ENCODE measurements at places on chromosomes 1 and 21.

- DNase-seq = no peak
Measured at GRCh38 chr1:38941093-38941492, 537 bp downstream of the RHBDL2 start.

DNA sequence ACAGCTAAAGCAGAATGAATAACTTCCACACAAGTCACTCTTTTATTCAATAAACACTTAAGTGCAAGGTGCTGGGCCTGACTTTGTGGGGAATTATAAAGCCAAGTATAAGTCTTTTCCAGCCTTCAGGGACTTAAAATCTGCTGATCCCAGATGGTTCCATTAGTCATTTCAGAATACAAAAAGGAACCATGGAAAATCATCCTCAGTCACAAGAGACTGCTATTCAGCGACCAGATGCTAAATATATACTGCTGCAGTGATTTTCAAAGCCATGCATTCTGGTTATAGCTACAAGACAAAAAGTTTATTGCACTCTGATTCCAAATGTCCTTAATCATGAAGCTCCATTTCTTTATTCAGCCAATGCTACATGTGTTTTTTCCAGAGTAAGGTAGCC, 25.7 kb downstream of the GLMN start:
- no peak for DNase-seq

GRCh38 chr1:63877021-63877767, 103.4 kb downstream of the ROR1 start:
- no peak for DNase-seq

GRCh38 chr1:39835935-39836594, 47.2 kb downstream of the TRIT1 start:
- DNase-seq = no peak

- no peak for DNase-seq
Measured at GRCh38 chr1:2472561-2473177, 3.4 kb upstream of the PLCH2 start.

GRCh38 chr1:41243079-41243385, 926 bp upstream of the SCMH1 start:
- no peak for DNase-seq

GRCh38 chr1:223264983-223265908, 98.7 kb downstream of the SUSD4 start:
- DNase-seq = no peak

- DNase-seq = no peak
Measured at GRCh38 chr1:39732730-39733129, 6.0 kb upstream of the PPIE start.

DNA sequence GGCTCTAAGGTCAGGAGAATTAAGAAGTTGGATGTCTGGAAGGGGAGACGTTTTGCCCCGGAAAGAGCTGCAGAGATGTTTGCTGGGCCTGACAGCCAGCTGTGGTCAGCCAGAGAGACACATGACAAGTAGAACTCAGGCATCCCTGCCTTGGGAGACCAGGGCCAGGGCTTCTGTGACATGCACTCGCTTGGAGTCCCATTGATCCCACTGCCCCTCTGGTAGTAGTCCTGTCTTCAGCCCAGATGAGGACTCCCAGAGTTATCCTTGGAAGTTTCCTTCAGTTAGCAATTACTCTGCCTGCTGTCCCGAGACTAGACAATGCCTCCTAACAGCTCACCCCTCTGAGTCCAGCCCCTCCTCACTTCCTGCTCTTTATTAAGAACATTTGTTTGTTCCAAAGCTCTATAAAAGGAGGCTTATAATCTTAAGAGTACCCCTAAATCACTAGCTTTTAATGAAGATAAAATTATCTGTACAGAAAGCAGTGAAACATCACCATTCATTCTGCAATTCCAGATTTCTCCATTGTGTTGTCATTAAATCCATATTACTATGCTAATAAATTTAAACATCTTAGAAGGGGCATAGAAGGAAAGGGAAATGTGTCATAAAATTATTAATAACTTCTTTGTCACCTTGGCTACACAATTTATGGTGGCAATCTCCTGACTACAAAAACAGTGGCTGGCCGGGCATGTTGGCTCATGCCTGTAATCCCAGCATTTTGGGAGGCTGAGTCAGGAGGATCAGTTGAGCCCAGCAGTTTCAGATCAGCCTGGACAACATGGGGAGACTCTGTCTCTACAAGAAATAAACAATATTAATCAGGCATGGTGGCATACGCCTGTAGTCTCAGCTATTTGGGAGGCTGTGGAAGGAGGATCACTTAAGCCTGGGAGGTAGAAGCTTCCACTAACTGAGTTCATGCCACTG, 94.2 kb downstream of the KCNK1 start:
- no peak for DNase-seq

DNA sequence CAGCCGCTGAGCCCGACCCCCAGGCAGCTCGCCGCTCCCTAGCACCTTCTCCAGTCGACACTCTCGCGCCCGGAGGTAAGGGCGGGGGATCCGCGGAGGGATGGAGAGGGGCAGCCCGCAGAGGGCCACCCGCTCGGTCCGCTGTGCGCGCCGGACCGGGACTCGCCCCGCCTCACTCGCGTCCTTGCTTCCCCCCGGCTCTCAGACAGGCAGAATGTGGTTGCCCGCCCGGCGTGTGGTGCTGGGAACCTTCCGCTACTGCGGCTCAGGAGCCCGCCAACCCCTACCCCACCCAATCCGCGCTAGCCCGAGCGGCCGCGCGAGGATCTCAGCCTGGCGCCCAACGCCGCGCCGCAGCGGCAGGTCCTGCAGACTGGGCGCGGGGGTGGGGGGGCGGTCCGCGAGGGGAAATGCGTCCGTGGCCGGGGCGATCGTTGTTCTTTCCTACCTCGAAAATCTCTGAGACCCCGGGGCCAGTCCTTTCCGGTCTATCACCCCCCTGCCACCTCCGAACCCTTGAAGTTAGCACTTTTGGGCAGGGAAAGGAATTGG, 404 bp downstream of the LRRC8C start:
- peak; percentile 64 for DNase-seq

DNA sequence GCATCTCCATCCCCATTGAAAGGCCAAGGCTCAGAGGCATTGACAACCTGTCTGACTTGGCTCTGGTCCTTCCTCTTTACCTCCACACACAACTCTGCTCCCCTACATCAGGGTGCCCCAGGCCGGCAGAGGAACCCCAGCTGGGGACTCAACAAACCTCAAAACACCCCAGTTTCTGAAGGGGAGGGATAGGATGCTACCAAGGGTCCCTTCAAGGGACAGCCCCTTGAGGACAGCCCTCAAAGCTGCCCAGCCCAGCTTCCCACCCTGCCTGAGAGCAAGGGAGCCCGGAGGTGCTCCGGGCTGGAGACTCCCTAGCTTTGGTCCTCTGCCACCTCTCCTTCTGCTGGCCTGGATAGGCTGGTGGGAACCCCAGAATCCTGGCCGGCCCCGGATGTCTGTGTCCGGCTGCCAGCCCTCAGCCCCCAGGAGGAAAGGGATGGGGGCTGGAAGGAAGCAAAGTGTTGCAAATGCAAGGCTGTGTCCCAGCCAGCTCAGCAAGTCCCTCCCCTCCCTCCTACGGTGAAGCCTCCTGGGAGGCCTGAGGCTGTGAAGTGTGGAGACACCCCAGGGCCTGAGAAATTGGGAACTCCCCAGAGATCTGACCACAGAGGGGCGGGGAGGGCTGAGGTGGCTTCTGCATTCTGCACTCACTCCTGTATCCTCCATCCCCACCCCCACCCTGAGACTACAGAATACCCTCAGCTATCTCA, 1.1 kb upstream of the MARCKSL1 start:
- DNase-seq = peak; percentile 39

- no peak for DNase-seq
Measured at GRCh38 chr1:156693848-156694689, 11.3 kb downstream of the CRABP2 start.

GRCh38 chr1:93571623-93572310, 109.9 kb downstream of the BCAR3 start:
- DNase-seq = no peak

- DNase-seq = no peak
Measured at GRCh38 chr1:3504822-3505153, 50.3 kb downstream of the ARHGEF16 start.

DNA sequence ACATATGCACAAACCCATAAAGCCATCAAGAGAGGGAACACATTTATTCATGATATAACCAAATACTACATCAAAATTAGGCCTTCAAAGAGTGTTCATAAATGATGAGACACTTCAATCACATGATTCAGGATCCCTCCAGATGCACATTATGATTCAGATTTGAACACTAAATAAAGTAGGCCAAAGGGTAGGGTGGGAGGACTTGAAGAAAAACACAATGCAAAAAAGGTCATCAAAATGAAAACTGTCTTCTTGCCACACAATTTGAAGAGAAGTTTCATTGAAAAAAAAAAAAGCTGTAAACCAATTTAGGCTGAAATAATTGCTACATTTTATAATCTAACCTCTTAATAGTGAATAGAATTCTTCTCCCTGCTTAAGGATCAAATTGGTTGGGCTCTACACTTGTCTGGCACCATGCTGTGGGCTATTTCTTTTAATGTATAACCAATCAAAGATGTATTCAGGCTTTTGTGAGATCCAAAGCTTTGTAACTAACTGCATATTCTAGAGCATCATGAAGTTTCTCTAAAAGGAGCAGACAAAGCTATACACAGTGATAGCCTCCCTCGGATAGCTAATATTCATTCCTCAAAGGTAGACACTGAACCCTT, 58.1 kb downstream of the ZSWIM5 start:
- no peak for DNase-seq

DNA sequence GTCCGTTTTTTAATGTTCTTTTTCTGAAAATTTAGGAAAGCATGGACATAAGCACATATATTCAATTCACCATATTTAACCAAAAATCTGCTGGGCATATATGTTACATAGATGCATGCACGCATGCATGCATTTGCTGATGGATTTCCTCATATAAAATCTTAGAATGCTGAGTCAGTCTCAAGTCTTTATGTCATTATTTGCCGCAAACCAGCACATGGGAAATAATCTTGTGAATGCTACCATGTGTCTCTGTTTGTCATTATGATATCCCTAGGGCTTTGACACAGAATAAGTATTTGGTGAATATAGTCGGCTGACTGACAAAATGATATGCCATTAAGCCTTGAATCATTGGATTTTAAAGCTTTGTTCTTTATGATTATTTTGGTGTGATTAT, 776.5 kb downstream of the KCNT2 start:
- DNase-seq = no peak

DNA sequence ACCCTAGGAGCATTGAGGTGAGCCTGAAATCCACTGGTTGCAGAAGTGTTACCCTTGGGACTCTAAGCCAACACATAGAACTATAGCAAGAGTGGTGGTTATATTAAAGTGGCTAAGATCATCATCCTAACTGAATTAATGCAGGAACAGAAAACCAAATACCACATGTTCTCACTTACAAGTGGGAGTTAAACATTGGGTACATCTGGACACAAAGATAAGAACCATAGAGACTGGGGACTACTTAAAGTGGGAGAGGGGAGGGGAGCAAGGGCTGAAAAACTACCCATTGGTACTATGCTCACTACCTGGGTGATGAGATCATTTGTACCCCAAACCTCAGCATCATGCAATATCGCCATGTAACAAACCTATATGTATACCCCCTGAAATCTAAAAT, 100.0 kb downstream of the SLC25A24 start:
- DNase-seq = no peak

- DNase-seq = no peak
Measured at GRCh38 chr21:39533545-39534380, 79.0 kb upstream of the B3GALT5 start.

DNA sequence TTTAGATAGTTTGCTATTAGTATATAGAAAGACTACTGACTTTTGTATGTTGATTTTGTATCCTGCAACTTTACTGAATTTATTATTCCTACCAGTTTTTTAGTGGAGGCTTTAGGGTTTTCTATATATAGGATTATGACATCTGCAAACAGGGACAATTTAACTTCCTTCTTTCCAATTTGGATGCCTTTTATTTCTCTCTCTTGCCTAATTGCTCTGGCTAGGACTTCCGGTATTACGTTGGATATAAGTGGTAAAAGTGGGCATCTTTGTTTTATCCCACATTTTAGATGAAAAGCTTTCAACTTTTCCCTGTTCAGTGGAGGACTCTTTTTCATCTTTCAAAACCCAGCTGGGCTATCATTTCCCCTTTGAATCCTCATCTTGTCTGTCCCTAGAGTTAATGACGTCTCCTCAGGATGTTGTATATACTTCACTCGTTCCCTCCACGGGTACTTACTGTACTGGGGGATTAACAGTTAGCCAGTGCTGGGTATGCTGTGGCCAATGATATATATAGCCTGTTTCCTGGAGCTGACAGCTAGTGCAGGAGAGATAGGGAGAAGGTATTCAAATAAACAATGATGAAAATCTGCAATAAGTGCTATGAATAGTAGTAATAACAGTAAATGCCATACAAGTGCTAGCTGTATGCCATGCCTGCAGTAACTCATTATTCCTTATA, 9.8 kb downstream of the ACOT11 start:
- DNase-seq = no peak

DNA sequence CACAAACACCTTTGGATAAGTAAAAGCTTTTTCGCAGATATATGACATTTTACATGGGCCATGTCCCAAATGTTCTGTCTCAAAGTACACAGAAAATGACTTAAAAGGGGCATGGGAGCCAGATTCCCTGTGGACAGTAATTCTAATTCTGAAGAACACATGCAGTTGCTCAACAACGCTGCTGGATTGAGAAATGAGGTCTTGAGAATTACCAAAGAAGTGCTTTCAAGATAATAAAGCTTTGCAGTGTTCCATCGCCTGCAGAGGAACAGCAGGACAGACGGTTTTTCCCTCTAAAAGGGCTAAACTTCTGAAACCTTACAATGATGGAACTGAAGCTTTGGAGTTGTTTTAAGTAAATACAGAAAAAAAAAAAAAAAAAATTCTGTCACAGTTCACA, 55.3 kb upstream of the HSPA13 start:
- DNase-seq = no peak

- no peak for DNase-seq
Measured at GRCh38 chr1:185104083-185104482, 52.7 kb downstream of the TRMT1L start.

- DNase-seq = no peak
Measured at GRCh38 chr1:10338611-10339010, 60.3 kb upstream of the PGD start.

GRCh38 chr1:99685516-99686180, 39.7 kb downstream of the PALMD start:
- peak; percentile 25 for DNase-seq

Data from activated naive CD4-positive, alpha-beta T cell treated with anti-CD3 and anti-CD28 coated beads, Interleukin-2, amount 50 U/mL, for 16 hours (primary cell).